ENCODE measurements at places on chromosomes 16 and 17.

DNA sequence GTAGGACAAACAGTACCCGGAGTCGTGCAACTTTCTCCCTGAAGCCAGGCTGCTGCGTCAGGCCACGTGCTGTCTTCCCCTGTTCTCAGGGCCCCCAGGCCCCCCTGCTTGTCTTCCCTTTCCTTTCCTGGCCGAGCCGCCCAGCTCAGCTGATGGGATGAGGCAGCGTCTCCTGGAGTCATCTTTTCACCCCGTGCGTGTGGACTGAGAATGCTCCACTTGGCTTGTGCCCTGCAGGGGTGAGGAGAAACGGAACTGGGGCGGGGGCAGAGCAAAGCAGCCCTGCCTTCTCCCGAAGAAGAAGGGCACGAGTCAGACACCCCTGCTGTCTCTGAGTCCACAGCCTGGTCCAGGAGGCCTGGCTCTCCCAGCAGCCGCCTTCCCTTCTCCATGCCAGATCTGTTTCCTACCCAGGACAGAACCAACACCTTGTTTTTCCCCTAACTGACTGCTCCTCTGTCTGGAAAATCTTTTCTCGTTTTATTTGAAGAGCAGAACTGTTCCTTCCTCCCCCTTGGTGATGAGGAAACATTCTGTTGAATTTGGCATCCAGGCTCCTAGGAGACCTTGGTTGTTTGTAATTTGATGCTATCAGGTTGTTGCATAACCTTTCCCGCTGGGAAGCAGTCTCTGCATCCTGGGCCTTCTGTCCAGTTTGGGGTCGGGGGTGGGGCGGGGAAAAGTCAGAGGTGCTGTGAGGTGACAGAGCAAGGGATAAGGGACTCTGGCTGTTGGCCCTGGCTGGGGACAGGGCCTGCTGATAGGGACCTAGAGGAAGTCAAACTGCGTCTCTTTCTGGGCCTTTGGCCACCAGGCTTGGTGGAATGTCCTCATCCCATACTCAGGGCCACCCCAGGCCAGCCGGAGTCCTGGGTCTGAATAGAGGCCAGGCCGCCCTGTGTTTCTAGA, 78.8 kb downstream of the WIPI1 start:
- DNase-seq: no peak

DNA sequence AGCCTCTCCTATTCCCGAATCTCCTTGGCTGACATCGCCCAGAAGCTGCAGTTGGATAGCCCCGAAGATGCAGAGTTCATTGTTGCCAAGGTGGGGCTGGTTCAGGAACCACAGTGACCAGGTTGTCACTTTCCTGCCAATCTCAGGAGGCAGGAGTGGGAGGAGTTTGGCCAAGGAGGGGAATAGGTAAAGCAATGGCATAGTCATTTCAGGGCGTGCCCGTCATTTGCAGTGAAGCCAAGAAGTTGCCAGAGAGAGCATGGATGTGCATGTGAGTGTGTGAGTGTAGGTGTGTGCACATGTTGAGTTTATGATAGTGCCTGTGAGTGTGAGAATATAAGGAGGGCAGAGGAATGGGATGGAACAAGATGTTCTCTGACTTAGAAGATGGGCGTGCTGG, 14.8 kb downstream of the PSMD3 start:
- DNase-seq: no peak

DNA sequence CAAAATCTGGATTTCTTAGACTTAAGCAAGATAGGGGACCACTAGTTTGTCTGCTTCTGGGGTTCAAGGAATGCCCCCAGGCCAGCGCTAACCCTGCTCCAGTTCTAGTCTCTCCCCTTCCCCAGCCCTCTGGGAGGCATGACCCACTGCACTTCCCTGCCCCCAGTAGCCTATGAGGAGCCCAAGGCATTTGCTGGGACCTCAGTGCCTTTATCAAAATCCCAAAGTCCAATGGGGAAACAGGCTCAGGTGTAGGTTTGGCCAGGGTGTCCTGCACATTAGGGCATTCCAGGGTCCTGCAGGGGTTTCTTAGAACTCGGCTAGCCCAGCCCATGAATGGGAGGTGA, 1.2 kb downstream of the IL4R start:
- DNase-seq: no peak

DNA sequence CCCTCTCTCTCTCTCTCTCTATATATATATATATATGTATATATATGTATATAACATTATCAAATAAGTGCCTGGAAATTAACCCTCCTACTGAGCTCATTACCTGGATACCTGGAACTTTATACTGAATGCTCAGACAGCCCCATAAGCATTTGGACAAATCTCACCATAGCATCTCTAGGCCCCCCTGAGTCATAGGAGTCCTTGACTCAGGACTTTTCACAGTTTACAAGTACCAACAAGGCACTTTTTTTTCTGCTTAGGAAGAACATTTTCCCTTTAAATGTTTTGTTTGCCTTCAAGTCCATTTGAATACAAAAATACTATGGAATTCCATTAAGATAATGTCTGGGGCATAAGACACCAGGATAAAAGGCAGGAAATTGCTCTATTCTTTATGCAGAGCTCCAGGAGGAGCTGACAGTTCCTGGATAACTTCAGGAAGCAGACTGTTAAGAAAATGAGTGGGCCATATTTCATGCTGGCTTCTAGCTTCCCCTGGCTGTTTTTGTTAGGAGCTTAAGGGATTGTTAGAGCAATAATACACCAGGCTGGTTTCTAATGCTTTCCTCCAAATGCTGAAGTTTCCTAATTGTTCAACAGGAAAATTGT, 171.7 kb upstream of the ASIC2 start:
- no peak for DNase-seq

- DNase-seq: no peak
Measured at GRCh38 chr16:59611556-59611955, 877.4 kb upstream of the GOT2 start.

DNA sequence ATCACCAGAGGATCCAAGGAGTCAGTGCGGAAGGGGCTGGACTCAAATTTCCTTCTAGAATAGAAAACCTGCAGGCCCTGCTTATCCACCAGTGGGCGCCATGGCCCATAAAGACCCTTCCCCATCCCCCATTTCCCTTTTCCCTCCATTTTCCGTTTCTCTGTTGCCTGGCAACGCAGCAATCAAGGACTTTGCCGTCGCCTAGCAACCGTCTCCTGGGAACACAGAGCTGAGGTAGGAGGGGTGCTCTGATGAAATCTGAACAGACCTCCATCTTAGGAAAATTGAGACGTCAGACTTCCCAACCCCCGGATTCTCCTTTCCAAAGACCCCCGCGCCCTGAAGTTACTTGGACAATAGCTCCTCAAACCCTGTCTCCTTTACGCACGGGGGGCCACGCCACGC, 5.7 kb downstream of the DLG4 start:
- DNase-seq: no peak

GRCh38 chr17:21288571-21289017, 4.1 kb downstream of the MAP2K3 start:
- no peak for DNase-seq
